ENCODE measurements at places on chromosomes 1 and 21.
A peak's percentile ranks its signal among the peaks of the same experiment; 100 is the strongest.

GRCh38 chr1:183609759-183610452 lies 19.6 kb upstream of the NCF2 start:
- no peak for DNase-seq

DNA sequence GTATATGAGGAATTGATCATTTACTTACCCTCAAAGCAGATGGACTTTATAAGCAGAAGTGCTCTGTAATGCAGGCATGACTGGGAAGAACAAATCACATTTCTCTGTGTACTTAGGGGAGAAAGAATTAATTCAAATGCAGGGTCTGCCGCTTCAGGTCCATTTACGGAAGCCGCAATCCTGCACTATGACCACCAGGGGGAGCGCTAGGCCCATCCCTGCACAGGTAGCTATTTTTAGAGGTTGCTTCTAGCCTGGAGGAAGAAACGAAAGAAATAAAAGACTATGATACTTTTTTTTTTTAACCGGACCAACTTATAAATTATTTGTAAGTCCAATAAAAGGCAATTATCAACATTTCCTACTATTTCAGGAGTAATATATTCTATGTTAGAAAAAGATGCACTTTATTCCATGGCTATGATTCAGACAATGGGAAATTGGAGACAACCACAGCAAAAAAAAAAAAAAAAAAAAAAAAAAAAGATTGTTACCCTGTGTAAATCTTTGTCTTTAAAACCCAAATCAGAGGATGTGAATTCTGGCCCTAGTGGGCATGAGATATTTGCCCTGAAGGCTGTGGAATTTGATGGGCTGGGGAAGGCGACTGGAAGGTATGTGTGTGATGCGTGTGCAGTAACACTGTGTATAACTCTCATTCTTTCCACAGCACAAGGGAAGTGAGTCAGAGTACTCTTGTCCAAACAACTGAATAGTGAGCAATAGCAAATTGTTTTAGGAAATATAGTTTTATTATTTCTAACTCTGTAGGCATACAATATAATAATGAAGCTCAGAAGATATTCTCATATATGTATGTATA lies 12.9 kb upstream of the FYB2 start:
- DNase-seq: peak; percentile 88

DNA sequence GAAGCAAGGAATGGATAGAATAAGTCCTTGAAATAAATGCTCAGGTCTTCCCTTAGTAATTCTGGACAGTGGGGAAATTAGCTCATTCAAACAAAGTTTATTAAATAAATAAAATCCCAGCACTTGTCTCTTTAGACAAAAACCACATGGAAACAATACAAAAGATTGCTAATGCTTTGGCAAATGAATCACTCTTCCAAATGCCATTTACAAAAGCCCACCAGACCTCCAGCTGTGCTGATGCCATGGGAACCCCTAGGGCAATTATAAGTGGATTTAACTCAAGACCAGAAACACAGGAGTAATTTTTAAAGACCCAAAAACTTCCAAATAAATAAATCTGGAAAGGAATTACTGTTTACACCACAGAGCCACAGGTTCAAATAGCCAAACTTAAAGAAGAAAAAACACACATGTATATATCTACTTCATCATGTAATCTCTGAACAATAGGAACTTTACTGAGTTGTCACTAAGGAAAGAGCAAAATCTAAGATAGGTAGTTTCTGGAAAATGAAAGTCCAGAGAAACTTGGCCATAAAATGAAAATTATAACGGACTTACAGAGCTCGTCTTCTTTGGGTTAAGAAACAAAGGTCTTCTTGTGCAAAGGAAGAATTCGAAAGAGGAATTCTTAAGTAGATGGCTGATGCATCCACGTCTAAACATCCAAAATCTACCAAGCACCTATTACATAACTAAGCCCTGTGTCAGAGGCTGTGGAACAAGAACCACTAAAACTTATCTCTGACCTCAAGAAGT lies 399.4 kb downstream of the SMYD3 start:
- peak; percentile 48 for DNase-seq

DNA sequence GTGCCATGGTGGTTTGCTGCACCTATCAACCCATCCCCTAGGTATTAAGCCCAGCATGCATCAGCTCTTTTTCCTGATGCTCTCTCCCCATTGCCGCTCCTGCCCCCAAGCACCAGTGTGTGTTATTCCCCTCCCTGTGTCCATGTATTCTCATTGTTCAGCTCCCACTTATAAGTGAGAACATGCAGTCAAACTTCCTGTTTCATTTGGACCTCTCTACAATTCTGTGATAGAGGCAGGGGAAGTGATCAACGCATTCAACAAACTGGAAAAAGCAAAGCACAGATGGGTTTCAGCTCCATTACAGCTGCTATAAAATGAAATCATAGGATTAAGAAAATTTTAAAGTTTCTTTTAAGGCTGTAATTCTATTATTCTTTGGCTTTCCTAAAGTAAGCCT lies 23.3 kb upstream of the CD55 start:
- DNase-seq: no peak

- no peak for DNase-seq
Measured at GRCh38 chr21:24290151-24290833, 1317.0 kb downstream of the MRPL39 start.

GRCh38 chr21:34702341-34703170 lies 33.8 kb downstream of the CLIC6 start:
- no peak for DNase-seq

DNA sequence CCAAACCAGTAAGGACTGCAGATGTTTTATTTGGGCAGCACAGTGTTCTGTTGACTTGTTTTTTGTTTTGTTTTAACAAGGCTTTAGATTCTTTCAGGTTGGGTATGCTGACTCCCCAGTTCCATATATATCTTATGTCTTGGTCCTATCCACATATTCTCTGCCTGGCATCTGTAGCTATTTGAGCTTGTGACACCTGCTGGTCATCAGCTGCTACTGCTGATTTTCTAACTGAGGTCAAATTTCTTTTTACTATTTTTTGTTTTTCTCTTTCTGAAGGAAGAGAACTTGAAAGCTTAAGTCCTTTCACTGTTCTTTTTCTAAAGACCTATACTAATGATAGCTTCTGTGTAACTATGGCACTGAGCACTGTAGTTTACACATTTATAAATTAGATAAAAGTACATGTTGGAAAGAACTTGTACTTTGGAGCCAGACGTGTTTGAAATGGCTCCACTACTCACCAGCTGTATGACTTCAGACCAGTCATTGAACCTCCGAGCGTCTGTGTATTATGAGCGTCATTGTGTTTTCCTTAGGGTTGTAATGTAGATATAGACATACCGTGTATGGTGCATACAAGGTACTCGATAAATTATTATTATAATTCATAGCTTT lies 109.4 kb downstream of the NRDC start:
- peak; percentile 36 for DNase-seq

DNA sequence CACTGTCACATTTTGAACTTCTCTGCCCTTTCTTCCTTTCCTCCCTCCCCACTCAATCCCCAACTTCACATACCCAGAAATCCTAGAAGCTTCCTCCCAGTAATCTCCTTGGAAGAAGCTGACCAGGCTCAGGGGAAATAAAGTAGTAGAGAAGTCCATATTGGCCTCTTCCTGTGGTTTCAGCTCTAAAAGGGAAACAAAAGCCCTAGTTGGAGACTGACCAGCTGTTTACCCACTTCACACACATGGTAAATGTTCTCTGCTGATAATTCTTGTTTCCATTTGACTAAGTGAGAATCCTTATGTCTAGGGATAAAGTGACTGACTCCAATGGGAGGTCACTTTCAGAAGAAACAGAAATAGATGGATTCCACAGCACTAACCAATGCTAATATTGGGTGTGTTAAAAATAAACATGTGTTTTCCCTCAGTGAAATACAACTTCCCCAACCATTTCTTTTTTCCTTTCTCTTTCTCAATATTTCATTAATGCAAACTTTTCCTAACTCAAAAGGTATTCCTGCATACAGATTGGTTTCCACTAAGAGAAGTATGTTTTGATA lies 178.9 kb upstream of the DPT start:
- no peak for DNase-seq

- no peak for DNase-seq
Measured at GRCh38 chr1:26994787-26995517, 1.5 kb downstream of the TRNP1 start.

Data from NT2/D1 (cell line).